ENCODE measurements at places on chromosomes 2 and 18.

- DNase-seq: no peak
Observed at GRCh38 chr2:85888020-85888683, 638 bp downstream of the ST3GAL5 start.

DNA sequence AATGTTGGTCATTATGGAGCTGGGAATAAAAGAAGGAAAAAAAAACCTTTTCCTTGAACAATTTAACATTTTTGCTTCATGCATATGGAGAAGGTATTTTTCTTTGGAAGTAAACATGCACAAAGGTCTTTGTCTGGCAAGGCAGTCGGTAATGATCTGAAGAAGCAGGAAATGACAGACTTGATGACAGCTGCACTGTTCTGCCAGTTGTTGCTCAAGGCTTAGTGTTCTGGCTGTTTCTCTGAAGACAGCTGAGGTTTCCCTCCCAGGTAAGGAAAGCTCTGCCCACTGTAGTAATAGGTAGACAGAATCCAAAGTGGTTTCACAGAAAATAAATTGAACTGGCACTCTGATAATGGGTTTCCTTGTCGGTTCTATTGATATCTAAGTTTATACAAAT is 308.4 kb upstream of the GCFC2 start:
- DNase-seq: no peak

DNA sequence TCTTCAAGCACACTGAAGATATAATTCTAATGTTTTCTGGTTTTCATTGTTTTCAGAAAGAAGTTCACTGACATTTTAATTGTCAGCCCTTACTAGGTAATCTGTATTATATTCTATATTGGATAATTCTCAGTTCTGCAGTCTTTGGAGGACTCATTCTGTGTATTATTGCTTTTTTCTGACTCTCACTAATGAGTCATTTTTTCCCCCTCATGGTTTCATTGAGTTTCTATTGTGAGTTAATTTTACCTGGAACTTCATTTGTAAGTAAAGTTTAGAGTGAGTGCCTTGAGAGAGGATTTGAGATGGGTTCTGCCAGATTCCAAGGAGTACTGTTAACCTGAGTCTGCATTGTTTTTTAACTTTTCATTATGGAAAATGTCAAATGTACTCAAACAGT is 90.4 kb upstream of the LYPD1 start:
- DNase-seq: no peak

DNA sequence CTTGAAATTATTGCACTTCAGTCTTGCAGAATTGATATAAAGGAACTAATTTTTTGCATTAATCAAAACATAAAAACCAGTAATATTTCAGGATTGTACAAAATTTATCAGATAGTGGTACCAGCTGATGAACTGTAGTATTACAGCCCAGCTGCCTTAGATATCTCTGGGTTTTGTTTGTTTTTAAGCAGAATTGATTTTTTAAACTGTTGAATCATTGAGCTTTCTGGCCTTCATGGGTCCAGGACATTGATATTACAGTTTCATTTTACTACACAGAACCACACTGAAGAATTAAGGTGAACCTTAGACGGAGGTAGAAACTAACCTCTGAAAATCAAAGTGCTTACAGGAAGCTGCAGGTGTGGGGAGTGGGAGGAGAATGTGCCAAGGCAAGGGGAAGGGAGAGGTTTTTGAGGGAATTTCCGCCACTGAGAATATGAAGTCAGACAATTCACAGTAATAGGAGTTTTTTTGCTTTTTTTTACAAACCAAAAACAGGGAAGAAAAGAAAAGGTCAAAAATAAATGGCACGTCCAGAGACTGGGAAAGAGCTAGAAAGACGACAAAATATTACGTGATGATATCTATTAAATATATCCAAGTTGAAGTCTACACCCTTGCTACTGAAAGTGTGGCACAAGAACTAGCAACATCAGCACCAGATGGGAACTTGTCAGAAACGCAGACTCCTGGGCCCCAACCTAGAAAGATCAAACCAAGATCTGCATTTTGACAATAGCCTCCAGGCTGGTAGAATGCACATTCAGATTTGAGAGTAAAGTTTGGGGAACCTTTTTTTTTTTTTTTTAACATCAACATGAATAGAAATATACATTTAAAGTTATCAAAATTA is 40.8 kb upstream of the SPAG16 start:
- DNase-seq: no peak

DNA sequence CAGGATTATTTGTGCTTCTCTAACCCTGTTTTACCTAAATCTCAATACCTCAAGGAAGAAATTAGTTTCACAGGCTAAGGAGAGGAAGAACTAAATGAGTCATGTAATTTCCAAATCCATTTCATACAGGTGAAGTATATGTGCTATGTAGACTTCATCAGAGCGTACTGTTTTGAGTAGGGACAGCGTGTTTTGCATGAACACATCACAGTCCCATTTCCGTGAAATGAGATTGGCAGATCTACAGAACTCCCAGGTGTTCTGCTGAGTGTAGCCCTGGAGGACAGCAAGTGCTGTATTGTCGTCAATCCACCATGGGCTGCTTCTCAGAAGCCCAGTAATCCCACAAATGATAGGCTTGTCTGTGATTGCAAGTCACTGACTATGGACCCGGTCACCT is 97.7 kb downstream of the XRCC5 start:
- no peak for DNase-seq

DNA sequence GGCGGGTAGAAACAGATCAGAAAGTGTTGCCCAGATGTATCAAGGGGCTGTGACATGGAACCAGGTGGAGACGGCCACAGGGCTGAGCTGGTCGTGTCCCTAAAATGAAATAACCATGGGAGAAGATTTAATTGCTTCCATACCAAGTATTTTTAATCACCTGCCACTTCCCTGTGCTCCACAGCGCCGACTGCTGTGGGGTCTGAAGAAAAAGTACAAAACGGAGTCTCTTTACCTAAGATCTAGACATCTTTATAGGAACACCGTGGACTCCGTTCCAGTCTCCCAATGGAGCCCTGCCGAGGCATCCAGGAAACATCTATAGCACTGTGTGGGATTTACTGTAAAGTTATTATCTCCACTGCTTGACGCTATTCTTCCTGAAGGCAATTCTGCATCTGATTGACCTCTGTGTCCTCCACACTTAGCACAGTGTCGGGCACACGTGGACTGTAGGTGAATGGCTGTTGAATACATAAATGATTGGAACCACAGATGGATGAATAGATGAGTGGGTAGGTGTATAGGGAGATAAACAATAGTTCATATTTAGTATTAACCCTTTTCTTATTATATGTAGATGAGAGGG is 21.6 kb upstream of the GYPC start:
- peak; percentile 54 for DNase-seq

- no peak for DNase-seq
Observed at GRCh38 chr2:161419638-161420190, 3.6 kb downstream of the TBR1 start.

DNA sequence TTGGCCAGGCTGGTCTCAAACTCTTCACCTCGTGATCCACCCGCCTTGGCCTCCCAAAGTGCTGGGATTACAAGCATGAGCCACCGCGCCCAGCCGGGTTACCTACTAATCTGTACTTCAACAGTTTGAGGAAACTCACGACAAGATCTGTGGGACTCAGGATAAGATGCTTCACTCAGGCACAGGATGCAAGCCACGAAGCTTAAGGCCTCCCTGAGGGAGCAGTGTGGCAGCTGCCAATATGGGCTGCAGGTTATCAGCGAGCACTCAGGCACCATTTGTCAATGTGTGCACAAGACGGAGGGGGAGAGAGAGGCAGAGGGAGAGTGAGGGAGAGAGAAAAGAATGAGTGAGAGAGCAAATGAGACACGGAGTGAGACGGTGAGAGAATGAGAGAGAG is 173.6 kb upstream of the RAB6C start:
- DNase-seq: no peak

- peak; percentile 11 for DNase-seq
Observed at GRCh38 chr2:187783446-187783845, 229.2 kb upstream of the TFPI start.

GRCh38 chr18:61643884-61644647 is 248.7 kb downstream of the RNF152 start:
- DNase-seq: no peak

- DNase-seq: peak; percentile 56
Observed at GRCh38 chr18:34866739-34867138, 156.6 kb downstream of the DTNA start.

- no peak for DNase-seq
Observed at GRCh38 chr18:3726238-3726951, 276.4 kb downstream of the TGIF1 start.

- no peak for DNase-seq
Observed at GRCh38 chr2:169330555-169331198, 31.7 kb downstream of the LRP2 start.

DNA sequence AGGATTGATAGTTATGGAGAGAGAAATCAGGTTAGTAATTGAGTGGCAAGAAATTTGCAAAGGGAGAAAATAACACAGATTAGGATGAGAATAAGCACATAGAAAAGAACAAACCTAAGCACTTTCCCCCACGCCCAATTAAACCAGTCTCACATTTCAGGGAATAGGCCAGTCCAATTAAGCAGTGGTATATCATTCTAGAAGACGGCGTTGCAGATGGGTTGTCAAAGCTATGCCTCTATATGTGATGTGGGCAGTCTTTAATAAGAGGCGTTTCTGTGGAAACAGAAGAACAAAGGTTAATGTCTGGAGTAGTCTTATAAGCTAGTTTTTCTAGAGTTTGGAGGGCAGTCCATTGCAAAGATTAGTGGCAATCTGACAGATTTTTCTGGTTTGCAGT is 61.6 kb downstream of the B3GNT2 start:
- DNase-seq: no peak

DNA sequence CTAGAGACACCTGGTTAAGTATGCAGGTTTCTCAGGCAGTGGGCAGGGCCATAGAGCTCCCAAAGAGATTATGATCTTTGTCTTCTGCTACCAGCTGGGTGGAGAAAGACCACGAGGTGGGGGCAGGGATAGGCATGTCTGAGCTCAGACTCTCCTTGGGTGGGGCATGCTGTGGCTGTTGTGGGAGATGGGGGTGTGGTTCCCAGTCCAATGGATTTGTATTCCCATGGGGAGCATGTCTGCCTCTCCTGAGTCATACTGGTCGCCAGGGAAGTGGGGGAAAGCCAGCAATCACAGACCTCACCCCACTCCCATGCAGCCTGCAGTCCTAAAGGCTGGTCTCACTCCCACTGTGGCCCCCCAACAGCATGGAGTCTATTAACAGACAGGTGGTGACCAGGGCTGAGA is 31.4 kb upstream of the RHOB start:
- no peak for DNase-seq
